ENCODE measurements at places on chromosomes 4 and X.
A peak's percentile ranks its signal among the peaks of the same experiment; 100 is the strongest.

DNA sequence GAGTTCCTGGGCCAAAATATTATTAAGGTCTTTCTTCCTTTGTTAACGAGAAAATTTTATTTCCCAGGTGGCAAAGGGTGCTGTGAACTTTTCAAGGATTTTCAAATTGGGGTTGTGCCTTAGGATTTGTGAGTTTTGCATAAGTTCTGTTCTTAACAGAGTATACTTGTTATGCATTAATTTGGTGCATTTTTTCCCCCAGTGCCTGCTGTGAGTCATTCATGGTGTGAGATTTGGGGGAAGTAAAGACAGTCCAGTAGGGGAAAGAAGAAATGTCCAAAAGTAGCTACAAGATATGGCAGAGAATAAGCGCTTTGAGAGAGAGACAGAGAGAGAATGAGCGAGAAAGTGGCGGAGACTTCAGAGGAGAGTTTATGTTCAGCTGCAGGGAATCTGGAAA is 239.2 kb downstream of the ARHGAP10 start:
- no peak for DNase-seq

DNA sequence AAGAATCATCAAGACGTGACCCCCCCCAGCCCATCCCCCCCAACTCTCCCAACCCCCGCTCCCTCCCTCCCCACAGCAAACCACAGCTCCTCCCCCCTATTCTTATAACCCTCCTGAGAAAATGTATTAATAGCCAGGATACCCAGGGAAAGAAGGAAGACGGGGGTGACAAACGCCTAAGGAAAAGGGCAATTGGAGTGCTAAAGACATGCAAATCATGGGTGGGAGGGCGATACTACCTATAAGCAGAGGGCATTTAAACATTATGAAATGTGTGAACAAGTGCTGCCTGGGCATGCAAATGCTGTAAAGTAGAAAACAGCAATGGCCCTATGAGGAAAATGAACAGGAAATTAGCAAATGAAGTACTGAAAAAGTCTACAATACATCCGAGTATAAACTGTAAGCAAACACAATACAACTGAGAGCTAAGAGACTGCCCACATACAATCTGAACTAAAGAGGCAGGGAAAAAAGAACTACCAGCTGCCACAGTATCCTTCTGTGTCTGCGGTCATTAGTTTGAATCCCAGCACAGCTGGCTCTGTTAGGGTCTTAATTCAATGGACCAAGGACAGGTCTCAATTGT is 2.4 kb downstream of the CXXC4 start:
- peak; percentile 2 for DNase-seq

DNA sequence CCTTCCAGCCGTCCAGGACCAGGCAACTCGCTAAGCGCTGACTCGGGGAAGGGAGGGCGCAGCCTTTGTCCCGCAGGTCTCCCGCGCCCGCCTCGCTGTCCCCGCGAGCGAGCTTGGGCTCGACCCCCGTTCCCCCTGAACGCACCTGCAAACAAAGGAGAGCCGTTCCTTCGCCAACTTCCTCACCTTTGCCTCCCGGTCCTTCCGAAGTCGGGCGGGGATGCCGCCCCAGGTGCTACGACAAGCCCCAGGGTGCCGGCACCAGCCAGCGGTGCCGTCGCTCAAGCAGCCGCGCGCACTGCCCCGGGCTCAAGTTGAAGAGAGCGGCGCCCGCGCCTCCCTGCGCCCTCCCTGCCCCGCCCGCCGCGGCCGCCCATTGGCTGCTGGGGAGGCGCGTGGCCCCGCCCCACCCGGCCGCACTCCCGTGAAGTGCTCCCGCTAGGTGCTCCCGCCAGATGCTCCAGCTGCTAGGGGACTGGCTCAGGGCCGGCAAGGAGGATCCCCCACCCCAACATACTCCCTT is 107.1 kb downstream of the NSUN7 start:
- peak; percentile 71 for DNase-seq

DNA sequence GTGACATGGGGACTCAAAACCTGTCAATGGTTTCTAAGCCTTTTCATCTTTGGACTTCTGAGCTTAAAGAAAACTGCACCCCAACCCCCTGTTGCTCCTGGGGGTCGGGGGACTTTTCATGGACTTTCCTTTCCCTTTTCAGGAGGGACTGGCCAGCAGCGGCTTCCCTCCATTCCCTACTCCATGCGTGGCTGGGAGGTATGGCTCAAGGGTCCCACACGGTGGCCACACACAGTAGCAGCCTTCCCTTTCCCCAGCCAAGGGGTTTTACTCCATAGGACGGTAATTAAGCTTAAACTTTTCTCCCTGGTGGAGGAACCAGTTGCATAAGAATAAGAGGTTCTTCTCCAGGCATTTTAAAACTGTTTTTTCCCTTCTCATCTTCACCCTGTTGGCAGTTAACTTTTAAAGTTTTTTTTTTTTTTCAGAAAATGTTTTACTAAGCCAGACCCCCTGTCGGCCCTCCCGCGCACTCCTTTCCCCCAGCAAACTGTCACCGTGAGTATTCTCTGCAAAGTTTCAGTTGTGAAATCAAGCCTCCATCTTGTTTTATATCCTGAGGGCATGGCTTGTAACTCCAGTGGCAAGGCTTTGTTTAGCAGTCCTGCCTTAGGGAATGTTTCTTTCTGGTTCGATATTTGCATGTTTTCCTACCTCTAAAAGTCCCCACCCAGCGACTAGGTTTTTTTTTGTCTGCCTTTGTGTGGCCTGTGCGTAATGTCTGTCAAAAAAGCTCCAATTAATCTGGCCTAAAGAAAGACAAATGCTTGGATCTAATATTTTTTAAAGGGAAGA is 325.7 kb downstream of the TLL1 start:
- no peak for DNase-seq

GRCh38 chrX:124388562-124388961 is 42.2 kb downstream of the SH2D1A start:
- DNase-seq: peak; percentile 82

- peak; percentile 68 for DNase-seq
Measured at GRCh38 chr4:56909086-56909894, 1.6 kb downstream of the REST start.

GRCh38 chr4:75432683-75433082 is 81.5 kb downstream of the RCHY1 start:
- DNase-seq: peak; percentile 71

DNA sequence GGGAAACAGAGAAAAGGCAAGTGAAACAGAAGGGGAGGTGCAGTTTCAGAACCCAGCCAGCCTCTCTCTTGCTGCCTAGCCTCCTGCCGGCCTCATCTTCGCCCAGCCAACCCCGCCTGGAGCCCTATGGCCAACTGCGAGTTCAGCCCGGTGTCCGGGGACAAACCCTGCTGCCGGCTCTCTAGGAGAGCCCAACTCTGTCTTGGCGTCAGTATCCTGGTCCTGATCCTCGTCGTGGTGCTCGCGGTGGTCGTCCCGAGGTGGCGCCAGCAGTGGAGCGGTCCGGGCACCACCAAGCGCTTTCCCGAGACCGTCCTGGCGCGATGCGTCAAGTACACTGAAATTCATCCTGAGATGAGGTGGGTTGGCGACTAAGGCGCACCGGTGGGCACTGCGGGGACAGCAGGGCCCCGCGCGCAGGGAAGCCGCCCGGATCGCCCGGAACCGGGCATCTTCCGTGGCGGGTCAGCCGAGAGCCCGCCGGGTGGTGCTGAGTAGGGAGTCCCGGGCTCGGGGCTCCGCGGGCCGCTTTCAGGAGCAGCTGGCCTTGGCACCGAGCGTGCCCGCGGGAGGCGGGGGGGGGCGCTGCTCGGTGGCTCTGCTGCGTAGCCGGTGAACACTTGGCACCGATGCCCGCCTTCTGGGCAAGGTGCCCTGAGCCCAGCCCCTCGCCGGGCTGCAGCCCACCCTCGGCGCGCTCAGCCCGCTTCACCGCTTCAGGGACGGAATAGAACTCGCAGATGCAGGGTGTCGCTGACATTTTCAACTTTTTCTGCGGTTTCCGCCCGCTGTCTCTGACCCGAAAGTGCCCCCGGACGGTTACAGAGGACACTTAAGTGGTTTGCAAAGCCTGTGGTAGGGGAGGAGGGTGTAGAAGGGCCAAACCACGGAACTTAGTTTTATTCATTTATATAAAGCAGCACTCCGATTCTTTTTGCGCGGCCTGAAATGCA is at the start of gene CD38:
CD38 (plus strand) TSS at position 40 of the 953 bp plus-strand sequence; CDS start at position 127, 87 bp downstream.
- peak; percentile 76 for DNase-seq

- DNase-seq: no peak
Measured at GRCh38 chr4:15034071-15034764, 31.9 kb downstream of the CPEB2 start.

DNA sequence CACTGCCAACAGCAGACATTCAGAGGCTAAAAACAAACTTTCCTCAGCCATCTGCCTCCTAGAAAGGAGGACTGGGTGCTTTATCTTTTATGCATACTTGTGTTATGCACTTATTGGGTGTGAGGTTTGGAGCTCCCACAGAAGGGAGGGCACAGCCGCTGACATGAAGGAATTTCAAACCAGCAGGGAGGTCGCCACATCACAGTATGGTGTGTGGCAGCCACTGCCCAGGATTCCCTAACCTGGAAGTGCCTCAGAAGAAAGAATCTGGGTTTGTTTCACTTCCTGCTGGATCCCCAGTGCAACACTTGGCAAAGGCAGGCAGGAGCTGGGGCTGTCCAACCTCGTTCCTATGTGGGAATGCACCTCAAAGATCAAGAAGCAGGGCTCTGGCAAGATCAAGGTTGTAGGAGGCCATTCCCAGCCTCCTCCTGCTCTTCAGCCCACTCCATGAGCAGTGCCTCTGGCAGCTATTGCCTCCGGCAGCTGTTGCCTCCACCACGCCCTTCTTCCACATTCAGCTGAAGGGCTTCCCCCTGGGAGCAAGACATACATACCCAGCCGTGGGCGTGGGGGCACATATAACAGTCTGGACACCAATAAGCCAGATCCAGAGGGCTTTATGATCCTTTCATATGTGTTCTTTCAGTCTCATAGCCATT is 109.0 kb upstream of the MAMLD1 start:
- DNase-seq: no peak

- no peak for DNase-seq
Measured at GRCh38 chr4:34417160-34417559, 1827.2 kb downstream of the ARAP2 start.

DNA sequence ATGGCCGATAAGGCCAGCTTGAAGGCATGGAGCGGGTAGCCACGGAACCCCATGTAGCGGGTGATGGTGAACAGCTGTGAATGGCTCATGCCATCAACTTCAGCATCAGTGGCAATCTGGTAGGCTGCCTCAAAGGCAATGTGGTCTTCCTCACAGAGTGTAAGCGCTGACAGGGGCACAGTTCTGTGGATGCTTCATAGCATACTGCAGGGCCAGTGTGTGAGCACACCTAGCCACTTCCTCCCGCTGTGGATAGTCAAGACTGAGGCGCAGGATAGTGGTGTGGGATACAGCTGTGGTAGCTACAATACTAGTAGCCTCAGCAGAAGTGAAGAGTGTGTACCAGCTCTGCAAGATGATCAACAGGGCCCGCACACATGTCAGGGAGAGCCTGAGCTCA is 40.5 kb downstream of the C4orf33 start:
- no peak for DNase-seq

GRCh38 chr4:18695733-18696527 is 674.4 kb upstream of the LCORL start:
- no peak for DNase-seq

DNA sequence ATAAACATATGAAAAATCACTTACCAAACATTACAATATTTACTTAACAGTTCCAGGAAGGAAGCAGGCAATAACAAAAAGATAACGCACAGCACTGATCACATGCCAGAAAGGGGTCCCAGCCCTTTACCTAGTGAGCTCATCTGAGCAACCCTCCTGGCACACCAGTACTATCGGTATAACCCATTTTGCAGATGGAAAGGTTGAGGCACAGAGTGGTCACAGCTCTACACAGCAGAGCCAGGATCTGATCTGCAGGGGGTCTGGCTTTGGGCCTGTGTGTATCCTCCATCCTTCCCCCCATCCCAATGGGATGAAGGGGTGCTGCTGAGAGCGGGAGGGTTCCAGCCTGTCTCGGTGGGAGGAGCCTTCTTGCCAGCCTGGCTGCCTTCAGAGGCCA is 5.0 kb downstream of the NSG1 start:
- DNase-seq: no peak

GRCh38 chr4:168636040-168636439 is 139.2 kb downstream of the PALLD start:
- DNase-seq: no peak

DNA sequence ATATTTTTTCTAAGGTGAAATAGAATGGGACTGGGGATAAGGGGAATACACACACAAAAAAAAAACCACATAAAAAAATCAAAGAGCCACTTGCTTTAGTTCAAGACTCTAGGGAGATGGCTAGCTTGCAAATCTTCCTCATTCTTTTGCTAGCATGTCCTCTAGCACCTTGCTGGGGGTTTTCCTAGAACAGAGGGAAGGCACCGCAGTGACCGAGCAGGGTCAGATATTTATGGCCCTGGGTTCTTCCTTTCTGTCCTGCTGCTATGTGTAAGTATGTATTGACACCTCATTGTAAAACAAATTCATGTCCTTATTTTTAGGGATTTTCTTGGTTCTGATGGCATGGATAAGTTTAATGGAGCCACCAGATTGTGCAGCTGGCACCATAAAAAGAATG is 81.2 kb downstream of the SHISA3 start:
- DNase-seq: no peak

DNA sequence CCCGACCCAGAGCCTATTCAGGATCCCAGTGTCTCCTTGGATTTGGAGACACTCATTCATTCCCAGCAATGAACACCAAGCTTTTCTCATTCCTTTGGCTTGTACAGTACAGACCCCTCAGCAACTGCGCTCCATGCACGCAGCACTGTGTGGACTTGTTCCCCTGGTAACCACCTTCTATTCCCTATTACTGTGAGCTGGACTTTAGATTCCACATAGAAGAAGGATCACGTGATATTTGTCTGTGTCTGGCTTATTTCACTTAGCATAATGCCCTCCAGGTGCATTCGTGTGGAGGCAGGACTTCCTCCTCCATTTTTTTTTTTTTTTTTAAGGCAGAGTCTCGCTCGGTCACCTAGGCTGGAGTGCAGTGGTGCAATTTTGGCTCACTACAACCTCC is 106.4 kb downstream of the PHKA2 start:
- no peak for DNase-seq

DNA sequence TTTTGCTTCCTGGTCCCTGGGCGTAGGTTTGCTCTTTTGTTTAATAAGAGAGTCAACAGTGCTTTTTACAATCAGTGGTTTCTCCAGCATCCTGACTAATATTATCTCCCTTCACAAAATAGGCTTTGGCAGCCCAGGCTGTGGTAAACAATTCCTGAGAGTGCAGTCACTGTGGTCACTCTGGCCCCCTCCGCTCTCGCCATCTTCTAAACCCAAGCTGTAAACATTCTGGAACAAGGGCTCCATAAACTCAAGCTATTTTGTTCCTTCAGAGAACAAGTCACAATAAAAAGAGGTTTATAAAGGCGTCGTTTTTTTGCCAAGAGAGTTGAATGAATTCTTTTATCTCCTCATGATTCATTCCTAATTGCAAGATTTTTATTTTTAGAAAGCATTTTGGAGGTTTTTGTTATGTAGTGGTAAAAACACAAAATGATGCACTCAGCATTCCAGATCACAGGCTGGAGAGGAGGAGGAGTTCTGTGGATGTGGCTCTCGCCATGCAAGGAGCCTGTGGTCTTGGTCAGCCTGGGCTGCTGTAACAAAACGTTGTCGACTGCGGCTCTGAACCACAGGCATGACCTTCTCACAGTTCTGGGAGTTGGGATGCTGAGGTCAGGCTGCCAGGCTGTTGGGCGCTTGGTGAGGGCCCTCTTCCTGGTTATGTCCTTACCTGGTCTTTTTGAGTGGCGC is 486.4 kb upstream of the FAT1 start:
- no peak for DNase-seq

All from hematopoietic multipotent progenitor cell treated with erythropoietin and hydrocortisone succinate and interleukin-3 and kit ligand, for 6 days (in vitro differentiated cells).